ENCODE measurements at places on chromosomes 5 and 9. TPM values are rescaled to one million over a fixed set of nuclear protein-coding genes. Genes with fewer than 3 reads are reported as not detected.

KIF4B gene
- total RNA-seq: not detected

TMEM252 gene
- total RNA-seq: not detected

GRIN1 gene
- total RNA-seq: 0.33 TPM

ARSI gene
- 42.9 TPM for total RNA-seq

ORM2 gene
- not detected for total RNA-seq

Data from A549 treated with CpdA at 1 μM for 4 hours (cell line).